ENCODE measurements at places on chromosomes 6 and 20. TPM values are rescaled to one million over a fixed set of nuclear protein-coding genes. Genes with fewer than 3 reads are reported as not detected.

Gene MRAP2
- total RNA-seq = 5.8 TPM

DNA sequence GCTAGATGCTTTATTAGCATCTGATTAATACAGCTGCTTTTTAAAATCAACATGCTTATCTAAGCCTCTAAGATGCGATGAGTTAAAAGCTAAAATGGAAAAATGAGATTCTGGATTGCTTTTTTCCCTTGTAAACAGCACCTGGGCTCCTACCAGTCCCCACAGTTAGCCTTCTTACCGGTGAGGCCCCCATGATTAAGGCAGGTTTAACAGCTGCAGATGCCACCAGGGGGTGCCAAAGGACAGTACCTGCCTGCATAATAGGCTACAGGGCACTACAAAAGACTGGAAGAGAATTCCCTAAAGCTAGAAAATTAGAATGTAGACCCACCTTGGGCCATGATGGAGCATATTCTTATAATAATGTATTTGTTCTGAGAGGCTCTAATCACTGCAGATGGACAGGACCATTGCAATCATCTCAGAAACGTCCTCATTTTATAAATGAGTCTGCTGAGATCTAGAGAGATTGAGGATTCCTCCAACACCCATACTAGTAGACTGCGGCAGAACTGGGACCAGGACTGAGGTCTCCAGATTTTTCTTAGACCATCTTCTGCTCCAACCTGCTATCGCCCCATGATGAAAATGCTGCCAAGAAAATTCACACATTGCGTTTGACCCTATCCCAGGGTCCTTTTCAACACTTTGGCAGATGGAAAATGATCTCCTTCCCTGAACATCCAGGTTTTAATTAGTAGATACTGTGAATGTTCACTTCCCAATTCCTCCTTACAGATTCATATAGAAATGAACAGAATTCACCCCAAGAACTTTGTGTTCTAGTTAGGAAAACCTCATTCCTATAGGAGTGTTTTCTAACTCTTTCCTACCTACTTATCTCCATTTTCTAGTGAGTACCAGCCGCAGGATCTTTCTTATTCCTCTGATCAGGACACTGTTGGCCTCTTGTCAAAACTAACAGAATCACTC is 148.8 kb downstream of the RPS12 start:
- H3K36me3 ChIP-seq = no peaks in the 10 kb centered on the region
- no peak overlapping the region for H3K27ac ChIP-seq
- peaks cover 6% of the 10 kb centered on the region for H3K27me3 ChIP-seq
- DNase-seq = peak; percentile 82

Gene BHLHE23
- not detected for total RNA-seq

Gene TAPBP
- 90.7 TPM for total RNA-seq

Gene C6orf163
- total RNA-seq = 2.5 TPM

GRCh38 chr20:4087923-4088322 is 72.6 kb upstream of the RNF24 start:
- no peak for DNase-seq
- H3K27ac ChIP-seq = no peak overlapping the region
- no peaks in the 10 kb centered on the region for H3K27me3 ChIP-seq
- H3K4me3 ChIP-seq = no peak overlapping the region

DNA sequence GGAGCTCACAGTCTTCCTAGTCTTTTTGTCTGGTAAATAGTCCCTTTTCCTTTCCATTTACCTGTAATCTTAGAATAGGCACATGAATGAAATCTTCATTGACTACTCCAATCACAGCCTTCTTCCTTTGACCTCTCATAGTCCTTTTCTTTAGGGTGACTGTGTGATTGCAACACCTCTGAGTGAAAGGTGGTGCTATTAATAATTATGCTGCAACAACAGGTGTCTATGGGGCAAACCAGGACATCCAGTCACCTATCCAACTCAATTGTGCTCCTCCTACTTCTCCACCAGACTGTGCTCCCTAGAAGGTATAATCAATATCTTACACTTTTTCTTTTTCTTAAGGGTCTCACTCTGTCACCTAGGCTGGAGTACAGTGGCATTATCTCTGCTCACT is 29.4 kb downstream of the RIPOR2 start:
- DNase-seq = no peak
- H3K4me3 ChIP-seq = no peak overlapping the region
- peaks cover 28% of the 10 kb centered on the region for H3K27me3 ChIP-seq
- no peak overlapping the region for H3K27ac ChIP-seq
- peaks cover 3% of the 10 kb centered on the region for H3K4me1 ChIP-seq

Gene F13A1
- not detected for total RNA-seq

- H3K4me3 ChIP-seq = no peak overlapping the region
- H3K4me1 ChIP-seq = peaks cover 39% of the 10 kb centered on the region
- no peaks in the 10 kb centered on the region for H3K27me3 ChIP-seq
- H3K27ac ChIP-seq = no peak overlapping the region
- H3K36me3 ChIP-seq = peaks cover 21% of the 10 kb centered on the region
These were observed 3.3 kb upstream of the SLC35B2 start for GRCh38 chr6:44260451-44261297.

GRCh38 chr20:708956-709355 is 33.4 kb upstream of the SCRT2 start:
- no peak for DNase-seq
- H3K4me1 ChIP-seq = no peaks in the 10 kb centered on the region
- H3K27me3 ChIP-seq = peaks cover 20% of the 10 kb centered on the region
- no peak overlapping the region for H3K4me3 ChIP-seq

All from endothelial cell of umbilical vein (primary cell).